ENCODE measurements at places on chromosomes 6 and 20.

GRCh38 chr6:99110029-99110428 is 162.3 kb upstream of the FBXL4 start:
- no peak for DNase-seq

DNA sequence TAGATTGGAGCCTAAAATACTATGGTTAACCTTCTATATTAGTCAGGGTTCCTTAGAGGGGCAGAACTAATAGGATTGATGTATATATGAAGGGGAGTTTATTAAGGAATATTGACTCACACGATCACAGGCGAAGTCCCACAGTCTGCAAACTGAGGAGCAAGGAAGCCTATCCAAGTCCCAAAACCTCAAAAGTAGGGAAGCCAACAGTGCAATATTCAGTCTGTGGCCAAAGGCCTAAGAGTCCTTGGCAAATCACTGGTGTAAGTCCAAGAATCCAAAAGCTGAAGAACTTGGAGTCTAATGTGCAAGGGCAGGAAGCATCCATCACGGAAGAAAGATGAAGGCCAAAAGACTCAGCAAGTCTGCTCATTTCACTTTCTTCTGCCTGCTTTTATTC is 133.5 kb upstream of the ADGRF1 start:
- DNase-seq = no peak

GRCh38 chr6:55955684-55956083 is 80.3 kb upstream of the BMP5 start:
- DNase-seq = no peak

GRCh38 chr20:59580146-59580946 is 24.0 kb upstream of the PHACTR3 start:
- DNase-seq = no peak

DNA sequence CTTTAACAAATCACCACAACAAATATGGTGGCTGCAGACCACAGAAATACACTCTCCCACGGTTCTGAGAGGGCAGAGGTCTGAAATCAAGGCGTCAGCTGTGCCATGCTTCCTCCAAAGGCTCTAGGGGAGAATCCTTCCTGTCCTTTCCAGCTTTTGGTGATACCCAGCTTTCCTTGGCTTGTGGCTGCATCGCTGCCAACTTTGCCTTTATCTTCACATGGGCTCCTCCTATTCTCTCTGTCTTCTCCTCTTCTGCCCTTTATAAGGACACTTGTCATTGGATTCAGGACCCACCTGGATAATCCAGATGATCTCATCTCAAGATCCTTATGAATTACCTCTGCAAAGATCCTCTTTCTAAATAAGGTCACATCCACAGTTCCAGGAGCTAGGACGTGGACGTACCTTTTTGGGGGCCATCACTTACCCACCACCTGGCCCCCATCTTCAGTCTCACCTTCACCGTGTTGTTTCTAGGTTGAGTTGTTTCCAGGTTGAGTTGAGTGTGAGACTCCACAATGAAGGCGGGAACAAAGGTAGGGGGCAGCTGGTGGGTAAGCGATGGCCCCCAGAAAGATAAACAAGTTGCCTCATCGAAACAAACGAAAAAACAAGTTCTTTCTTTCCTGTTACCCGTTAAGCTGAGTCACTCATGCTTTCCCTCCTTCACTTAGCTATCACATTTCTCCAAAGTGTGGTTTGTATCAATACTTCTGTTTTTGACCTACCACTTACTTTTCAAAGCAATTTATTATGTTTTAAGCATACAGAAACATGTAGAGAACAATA is 68.9 kb upstream of the SLC22A16 start:
- DNase-seq = no peak

GRCh38 chr20:62168890-62169435 is 13.9 kb upstream of the MTG2 start:
- no peak for DNase-seq

DNA sequence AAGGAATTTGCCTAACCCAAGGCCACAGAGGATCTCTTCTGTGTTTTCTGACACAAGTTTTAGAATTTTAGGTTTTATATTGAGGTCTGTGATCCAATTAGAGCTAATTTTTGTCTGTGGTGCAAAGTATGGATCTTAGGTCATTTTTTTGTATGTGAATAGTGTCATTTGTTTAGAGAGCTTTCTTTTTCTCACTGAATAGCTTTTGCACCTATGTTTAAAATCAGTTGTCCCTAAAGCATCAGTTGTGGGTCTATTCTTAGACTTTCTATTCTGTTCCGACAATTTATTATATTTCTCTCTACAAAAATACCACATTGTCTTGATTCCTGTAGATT is 341 bp upstream of the MCM9 start:
- no peak for DNase-seq

DNA sequence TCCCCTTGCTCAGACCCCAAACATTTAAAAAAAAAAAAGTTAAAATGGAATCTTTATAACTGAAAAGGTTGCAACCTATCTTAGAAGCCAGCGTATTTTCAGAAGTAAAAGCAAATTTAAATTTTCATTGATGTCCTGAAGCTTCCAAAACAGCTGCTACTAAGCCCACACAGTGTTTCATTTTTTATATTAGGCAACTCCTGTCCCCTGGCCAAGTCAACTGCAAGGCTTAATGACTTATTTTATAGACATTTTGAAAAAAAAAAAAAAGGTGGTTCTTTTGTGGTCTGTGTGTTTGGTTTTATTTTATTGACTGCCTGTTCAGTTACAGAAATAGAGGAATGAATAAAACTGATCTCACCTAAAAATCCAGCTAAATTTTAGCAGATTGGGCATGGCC is 13.0 kb downstream of the CFAP61 start:
- DNase-seq = no peak
